Bone marrow (tissue), 2 donors: ENCODE measurements at places on chromosomes 6 and 20.

DNA sequence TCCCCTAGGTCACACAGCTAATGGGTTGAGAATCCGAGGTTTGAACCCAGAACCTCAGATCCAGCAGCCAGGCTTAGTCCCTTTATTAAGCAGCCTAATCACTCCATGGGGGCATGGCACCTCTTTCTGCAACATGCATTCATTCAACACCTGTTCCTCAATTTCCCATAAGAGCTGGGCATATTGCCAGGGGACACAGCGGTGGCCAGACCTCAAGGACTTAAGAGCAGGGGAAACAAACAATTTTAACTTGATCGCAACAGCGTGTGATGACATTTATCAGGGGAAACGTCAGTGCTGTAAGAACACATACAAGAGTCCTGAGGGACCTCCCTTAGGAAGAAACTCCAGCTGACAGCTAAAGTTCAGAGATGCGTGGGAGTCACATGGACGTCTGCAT lies 267.4 kb upstream of the CDH4 start:
- no peak for DNase-seq

- DNase-seq: no peak
Observed at GRCh38 chr6:42179945-42180313, 6.8 kb downstream of the GUCA1A start.

GRCh38 chr20:35902545-35902941 lies 51.8 kb downstream of the SCAND1 start:
- DNase-seq: no peak

GRCh38 chr6:134063121-134063965 lies 10.9 kb upstream of the SLC2A12 start:
- no peak for DNase-seq

DNA sequence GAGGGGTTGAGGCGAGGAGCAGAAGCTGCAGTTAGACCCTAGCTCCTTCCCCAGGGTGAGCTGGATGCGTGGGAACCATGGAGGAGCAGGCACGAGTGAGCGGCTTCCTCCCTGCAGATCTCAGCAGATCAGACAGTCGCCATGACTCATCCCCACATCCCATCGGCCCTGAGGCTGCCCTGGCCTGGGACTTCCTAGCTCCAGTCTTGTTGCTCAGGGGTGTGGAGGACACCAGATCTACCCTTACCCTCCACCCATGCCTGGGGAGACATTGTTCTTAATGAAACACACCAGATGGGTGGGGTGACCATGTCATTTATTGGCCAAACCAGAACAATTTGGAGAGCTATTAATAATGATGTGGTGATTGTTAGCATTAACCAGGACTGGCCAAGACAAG lies 36.3 kb upstream of the TGM2 start:
- DNase-seq: no peak

DNA sequence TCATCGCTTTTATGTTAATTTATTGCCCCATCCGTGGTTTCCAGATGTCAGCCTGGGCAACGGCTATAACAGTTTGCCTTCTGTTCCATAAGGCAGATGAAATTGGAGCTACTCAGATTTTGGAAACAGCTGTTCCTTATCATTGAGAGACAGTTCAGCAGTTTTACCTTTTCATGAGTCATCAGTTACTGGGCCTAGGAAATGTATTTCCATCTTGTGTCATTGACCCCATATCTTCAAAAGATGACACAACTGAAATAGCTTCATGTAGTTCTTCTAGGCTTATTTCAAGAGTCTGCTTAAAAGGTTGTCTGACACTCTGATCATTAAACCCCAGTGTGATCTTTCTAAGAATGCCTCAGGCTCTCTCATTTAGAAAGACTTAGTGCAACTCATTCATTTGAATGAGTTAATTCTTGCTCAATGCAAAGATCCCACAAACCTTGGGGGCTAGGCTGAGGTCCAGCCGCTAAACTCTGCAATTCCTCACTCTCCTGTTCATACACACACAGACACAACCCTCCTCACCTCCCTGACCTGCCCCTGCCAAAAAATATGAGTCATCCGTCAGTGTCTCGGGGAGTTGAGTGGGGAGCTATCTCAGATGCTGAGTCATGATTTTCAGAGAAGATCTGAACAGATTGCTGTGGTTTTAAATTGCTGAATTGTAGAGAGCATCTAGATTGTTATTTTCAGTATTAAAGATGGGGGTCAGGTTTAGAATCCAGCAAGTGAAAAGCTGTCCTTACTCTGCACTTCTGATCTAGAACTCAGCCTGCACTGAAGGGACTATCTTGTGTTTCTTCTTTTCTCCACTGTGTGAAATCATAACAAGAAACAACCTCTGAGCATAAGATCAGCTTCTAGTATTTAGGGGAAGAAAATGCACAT lies 61.8 kb downstream of the RPP40 start:
- DNase-seq: no peak

DNA sequence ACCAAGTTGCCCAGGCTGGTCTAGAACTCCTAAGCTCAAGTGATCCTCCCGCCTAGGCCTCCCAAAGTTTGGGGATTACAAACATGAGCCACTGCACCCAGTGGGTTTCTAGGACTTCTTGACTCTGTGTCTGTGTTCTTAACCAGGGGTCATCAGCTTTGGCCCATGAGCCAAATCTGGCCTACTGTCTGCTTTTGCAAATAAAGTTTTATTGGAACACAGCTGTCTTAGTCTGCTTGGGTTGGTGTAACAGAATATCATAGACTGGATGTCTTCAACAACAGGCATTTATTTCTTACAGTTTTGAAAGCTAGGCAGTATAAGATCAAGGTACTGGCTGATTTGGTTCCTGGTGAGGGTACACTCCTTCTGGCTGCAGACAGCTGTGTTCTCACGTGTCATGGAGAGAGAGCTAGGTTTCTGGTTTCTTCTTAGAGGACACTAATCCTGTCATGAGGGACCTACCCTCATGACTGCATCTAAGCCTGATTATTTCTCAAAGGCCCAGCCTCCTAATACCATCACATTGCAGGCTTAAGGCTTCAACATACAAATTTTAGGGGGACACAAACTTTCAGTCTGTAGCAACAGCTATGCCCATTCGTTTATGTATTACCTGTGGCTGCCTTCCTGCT lies 23.3 kb downstream of the ARFGEF2 start:
- no peak for DNase-seq

DNA sequence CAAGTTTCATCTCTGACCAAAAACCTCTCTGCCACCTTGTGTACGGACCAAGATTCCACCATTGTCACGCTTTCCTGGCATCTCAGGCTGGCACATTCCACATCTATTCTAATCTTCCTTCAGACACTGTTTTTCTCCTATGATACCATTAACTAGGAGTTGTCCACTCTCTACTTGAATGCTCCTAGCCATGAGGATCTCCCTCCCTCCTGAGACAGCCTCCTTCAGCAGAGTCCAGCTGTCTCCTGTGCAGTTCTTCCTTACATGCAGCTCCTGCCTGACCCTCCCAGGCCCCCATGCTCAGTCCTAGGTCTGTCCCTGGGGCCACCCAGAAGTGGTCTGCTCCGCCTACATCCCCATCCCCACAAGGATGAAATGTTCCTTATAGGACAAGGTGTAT lies 90.9 kb downstream of the CHMP4B start:
- no peak for DNase-seq

DNA sequence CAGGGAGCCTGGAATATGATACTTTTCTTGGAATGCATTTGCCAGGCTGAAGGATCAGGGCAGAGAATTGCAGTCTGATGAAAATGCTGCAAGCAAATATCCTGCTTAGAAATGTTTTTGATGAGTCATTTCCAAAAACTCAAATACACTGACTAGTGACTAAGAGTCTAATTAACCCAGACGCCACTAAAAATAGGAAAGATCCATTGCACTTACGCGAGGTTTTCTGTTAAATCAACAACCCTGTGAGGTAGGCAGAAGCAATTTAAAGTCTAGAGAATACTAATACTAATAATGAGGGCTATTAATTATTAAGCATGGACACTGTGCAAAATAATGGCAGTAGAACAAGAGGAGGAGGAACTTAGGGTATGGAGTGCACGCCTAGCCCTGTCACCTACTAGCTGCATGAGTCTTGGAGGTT lies 130.1 kb upstream of the DOK5 start:
- DNase-seq: no peak
